ENCODE measurements at places on chromosomes 4 and X. TPM values are rescaled to one million over a fixed set of nuclear protein-coding genes. Genes with fewer than 3 reads are reported as not detected.
A peak's percentile ranks its signal among the peaks of the same experiment; 100 is the strongest.

- no peak for DNase-seq
These were observed 16.4 kb downstream of the TASL start for GRCh38 chrX:30561191-30561590.

The HTN3 gene
- total RNA-seq: not detected

The TRIM2 gene
- total RNA-seq: 64.3 TPM

The ZNF827 gene
- total RNA-seq: 34.1 TPM

- DNase-seq: no peak
These were observed 27.4 kb upstream of the SPON2 start for GRCh38 chr4:1199556-1200331.

DNA sequence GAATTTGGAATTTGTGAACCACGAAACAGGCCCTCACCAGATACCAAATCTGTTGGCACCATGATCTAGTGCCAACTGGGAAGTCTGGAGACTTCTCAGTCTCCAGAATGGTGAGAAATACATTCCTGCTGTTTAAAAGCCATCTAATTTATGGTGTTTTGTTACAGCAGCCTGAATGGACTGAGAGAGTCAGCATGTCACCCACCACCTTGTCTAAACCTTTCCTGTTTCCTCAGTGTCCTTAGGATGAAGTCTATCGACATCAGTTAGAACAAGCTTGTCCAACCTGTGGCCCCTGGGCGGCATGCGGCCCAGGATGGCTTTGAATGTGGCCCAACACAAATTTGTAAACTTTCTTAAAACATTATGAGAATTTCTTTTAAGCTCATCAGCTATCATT is 42.1 kb downstream of the FREM3 start:
- DNase-seq: no peak

DNA sequence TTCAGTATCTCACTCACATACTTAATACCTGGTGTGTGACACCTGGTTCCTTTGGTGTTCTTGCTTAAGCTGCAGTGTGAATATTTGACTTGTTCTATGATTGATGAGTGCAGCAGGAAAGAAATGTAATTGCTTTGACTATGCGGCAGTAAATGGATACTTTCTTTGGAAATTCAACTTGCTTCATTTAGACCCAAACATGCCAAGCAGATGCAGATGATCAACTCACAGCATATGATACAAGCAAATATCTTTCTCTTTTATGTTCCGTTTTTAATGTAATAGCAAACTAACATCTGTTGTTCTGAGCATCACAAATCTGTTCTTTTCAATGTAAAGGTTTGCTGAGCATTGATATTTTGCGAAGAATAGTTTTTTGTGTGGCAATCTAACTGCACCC is 549.5 kb downstream of the C4orf33 start:
- no peak for DNase-seq

- DNase-seq: no peak
These were observed 85.7 kb upstream of the EXOC1L start for GRCh38 chr4:55733932-55734331.

DNA sequence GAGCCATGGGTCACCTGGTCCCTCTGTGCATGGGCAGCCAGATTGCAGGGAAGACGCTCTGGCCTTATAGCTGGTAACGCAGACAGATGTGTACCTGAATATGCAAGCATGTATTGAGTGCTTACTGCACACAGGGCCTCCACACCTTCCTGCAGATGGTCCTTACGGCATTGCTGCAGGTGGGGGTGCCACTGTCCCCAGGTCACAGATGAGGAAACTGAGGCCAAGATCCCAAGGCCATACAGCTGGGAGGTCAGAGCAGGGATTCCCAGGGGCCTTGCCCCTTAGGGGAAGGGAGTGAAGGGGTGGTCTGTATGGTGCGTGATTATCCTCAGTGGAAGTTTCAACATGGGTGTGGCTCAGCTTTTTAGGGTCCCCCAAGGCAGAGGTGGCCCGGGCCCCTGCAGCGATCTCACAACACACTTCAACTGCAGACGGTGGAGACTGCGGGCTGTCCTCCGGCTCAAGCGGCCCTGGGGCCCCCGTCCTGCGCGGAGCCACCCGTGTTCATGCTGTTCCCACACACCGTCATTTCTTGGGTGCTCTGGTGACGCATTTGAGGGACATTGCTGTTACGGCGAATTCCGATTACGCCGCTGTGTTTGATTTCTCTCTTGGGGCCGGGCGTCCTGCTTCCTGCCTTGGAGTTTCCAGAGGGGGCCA is 8.1 kb downstream of the DOK7 start:
- no peak for DNase-seq

The AREG gene
- total RNA-seq: not detected

DNA sequence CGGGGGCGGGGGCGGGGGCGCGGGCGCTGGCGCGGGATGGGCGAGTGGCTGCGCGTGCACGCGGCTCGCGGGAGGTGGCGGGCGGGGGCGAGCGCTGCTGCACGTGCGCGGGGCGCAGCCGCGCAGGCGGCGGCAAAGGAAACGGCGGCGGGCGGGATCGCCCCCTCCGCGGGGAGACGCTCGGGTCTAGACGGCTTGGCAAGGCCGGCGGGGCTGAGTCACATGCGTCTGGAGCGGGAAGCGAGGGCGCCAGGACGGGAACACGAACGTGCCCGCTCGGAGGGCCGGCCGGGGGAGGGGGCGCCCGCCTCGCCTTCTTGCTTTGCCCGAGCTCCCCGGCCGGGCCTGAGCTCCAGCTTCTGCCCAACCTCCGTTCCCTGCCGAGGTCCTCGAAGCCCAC is 4.3 kb upstream of the HAUS7 start:
- DNase-seq: peak; percentile 59

GRCh38 chrX:35023683-35024082 is 81.1 kb downstream of the FAM47B start:
- DNase-seq: no peak

- no peak for DNase-seq
These were observed 570.4 kb upstream of the DIPK2B start for GRCh38 chrX:45771114-45771513.

The LRCH2 gene
- total RNA-seq: 8.6 TPM

The ETDA gene
- not detected for total RNA-seq

DNA sequence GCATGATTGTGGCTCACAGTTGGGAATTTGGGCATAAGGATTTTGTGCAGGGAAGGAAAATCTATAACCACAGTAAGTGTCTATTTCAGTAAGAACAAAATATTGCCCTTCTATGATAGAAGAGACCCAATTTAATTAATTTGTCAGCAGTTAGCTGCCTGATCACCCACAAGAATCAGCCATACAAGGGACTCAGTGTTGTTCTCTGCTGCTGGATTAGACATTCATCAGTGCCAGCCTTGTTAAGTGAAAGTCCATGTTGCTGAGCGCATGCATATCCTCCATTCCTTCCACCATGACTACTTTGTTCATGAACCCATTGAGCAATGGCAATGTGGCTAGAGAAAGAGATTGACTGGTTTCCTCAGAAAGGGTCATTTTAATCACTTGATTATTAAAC is 125.3 kb upstream of the PDHA2 start:
- DNase-seq: no peak

DNA sequence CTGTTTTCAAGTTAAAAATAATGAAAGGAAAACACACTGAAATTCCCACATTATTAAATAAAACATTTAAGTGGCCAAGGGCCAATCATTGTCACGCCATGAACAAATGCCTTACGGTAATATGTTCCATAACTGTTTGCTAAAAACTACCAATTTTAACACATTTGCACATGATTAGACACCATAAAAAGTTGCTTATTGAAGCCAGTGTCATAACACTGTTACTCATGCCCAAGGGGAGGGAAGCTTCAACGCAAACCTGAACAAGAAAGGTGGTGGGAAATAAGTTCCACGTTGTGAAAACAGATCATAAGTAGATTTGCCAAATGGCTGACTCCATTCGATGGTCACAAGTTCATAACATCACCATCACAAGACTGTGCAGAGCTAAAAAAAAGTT is 739.3 kb upstream of the FAM241A start:
- DNase-seq: no peak

The SPOCK3 gene
- total RNA-seq: 1.6 TPM

The PPP4R3C gene
- total RNA-seq: not detected

The CUL4B gene
- total RNA-seq: 44.5 TPM

GRCh38 chrX:149079805-149080406 is 425.2 kb downstream of the IDS start:
- no peak for DNase-seq

- no peak for DNase-seq
These were observed 437.5 kb upstream of the BOD1L1 start for GRCh38 chr4:14064984-14065383.

GRCh38 chrX:56130436-56130835 is 101.7 kb upstream of the KLF8 start:
- no peak for DNase-seq

The RNF128 gene
- total RNA-seq: 2.2 TPM

The L1CAM gene
- 27.6 TPM for total RNA-seq

DNA sequence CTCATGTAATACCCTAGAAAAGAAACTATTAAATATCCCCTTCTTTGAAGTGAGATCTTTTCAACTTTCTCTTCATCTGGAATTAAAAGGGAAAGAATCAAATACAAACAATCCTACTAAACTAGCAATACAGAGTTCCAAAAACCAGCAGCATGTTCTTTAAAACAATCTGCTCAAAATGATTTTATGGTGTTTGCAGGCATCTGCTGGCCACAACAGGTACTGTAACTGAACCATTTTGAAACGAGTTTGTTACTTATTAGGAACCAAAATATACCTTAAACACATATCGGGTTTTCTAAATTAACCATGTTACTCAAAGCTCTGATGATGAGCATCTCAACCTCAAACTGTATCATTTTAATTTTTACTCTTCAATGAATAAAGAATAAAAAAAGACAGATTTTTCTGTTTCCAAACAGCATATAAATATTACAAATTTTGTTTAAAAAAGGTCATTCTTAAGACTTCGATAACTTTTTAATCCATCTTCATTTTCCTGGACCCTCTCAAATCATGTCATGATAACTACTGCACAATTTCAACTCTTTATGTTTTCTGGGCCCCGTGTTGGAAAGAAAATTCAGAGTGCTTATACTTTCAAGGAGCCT is 56.5 kb downstream of the ARAP2 start:
- peak; percentile 63 for DNase-seq

GRCh38 chr4:42050516-42051249 is 60.4 kb downstream of the SLC30A9 start:
- no peak for DNase-seq

- peak; percentile 50 for DNase-seq
These were observed 39.8 kb upstream of the NAP1L5 start for GRCh38 chr4:88737307-88737941.

- peak; percentile 72 for DNase-seq
These were observed 26.4 kb downstream of the DHRSX start for GRCh38 chrX:2474280-2474962.

DNA sequence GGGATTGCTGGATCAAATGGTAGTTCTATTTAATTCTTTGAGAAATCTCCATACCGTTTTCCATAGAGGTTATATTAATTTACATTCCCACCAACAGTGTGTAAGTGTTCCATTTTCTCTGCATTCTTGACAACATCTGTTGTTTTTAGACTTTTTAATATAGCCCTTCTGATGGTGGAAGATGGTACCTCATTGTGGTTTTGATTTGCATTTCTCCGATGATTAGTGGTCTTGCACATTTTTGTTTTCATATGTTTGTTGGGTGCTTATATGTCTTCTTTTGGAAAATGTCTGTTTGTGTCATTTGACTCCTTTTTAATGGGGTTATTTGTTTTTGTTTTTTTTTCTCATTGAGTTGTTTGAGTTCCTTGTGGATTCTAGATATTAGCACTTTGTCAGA is 75.3 kb upstream of the PUDP start:
- no peak for DNase-seq

GRCh38 chr4:48360285-48361011 is 19.1 kb downstream of the SLAIN2 start:
- no peak for DNase-seq

The KCNE5 gene
- 6.2 TPM for total RNA-seq

GRCh38 chrX:45715748-45716147 is 515.1 kb upstream of the DIPK2B start:
- no peak for DNase-seq

DNA sequence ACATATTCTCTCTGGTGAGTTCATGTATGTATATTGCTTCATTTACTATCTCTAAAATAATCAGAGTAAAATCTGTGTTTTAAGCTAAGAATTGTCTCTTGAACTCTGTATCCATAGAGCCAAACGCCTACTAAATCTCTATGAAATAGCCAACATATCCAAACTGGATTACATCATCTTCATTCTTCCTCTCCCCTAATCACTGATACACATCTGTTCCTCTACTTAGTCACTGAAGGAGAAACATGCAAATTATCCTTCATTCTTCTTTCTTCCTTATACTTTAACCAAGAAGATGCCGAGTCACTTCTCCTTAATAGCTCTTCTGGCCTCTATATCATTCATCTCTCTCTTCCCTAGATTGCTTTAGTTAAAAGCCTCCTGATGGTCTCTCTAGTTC is 630.4 kb upstream of the FTHL17 start:
- no peak for DNase-seq

DNA sequence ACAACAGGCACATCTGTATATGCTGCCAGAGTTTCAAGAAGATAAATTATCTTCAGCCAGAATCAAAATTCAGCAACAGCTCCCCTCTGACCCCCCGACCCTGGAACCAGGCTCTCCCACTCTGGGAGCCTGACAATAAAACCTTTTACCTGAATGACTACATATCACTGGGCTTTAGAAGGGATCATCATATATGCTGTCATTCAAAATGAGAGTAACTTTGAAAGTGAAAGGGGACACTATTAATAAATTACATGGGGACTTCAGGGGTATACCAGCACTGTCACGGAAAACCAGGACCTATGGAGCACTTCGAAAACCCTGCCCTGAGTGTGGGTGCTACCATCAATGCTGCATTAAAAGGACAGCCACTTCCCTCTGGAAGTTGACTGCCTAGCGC is 26.2 kb downstream of the TSPAN5 start:
- DNase-seq: no peak

- DNase-seq: no peak
These were observed 37.5 kb downstream of the PHEX start for GRCh38 chrX:22069586-22069985.

The PIN4 gene
- 7.2 TPM for total RNA-seq

DNA sequence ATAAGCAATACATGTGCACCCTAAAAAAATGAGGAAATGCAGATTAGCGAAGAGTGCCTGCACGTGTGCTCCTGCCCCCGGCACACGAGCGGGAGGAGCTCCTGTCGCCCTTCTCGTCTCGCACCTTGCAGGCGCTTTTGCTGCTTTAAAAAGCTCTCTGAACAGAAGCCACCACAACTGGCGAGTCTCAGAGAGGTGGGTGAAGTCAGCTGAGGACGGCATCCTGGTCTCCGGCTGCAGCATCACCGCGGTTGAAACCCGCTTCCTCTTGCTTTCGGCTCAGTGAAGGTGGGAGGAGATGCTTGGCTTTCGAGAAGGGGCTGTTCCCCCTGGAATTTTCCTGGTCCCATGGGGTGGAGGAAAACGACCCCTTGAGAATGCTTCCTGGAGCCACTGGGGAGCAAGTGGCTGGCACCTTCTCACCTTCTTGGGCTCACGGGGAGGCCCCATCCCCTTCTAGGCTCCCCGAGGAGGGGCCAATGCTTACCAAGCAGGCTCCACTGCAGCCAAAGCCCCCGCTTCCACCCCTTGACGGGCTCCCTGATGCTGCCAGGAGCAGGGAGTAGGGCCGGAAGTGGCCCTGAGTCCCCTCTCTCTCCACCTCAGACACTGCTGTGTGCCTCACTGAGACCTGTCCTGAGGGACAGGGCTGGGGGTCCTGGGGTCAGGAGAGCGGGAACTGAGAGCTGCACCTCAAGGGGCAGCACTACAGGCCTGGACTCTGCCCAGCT is 29.2 kb upstream of the MXD4 start:
- DNase-seq: no peak
